Pancreas (tissue), 10 donors: ENCODE measurements at places on chromosomes 1 and 21. TPM values are rescaled to one million over a fixed set of nuclear protein-coding genes. Genes with fewer than 3 reads are reported as not detected.
A peak's percentile ranks its signal among the peaks of the same experiment; 100 is the strongest.

DNA sequence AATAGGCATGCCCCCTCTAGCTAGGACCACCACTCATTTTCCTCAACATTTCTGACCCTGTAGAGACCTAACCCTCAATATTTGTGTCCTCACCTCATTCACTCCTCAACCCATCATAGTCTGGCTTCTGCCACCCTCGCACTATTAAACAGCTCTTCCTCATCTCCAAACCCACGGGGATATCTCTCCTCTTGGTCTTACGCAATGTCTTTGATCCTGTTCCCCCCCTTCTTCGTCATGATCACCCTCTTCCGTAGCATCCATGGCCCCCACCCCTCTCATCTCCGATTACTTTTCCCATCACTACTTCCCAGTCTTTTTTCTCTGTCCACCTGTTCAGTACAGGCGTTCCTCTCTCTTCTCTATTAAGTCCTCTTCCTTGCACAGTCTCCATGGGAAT, 51.7 kb upstream of the SPOCD1 start:
- no peak for DNase-seq

DNA sequence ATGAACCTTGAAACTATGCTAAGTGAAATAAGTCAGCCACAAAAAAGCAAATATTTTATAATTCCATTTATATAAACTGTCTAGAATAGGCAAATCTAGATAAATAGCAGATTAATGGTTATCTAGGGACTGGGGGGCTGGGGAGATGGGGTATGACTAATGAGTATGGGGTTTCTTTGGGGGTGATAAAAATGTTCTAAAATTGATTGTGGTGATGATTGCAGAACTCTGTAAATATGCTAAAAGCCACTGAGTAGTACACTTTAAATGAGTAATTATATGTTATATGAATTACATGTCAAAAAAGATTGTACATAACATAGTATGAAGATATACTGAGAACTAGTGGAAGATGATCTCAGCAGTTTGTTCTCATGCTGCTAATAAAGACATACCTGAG, 675.0 kb downstream of the KIF26B start:
- DNase-seq, result no peak

DNA sequence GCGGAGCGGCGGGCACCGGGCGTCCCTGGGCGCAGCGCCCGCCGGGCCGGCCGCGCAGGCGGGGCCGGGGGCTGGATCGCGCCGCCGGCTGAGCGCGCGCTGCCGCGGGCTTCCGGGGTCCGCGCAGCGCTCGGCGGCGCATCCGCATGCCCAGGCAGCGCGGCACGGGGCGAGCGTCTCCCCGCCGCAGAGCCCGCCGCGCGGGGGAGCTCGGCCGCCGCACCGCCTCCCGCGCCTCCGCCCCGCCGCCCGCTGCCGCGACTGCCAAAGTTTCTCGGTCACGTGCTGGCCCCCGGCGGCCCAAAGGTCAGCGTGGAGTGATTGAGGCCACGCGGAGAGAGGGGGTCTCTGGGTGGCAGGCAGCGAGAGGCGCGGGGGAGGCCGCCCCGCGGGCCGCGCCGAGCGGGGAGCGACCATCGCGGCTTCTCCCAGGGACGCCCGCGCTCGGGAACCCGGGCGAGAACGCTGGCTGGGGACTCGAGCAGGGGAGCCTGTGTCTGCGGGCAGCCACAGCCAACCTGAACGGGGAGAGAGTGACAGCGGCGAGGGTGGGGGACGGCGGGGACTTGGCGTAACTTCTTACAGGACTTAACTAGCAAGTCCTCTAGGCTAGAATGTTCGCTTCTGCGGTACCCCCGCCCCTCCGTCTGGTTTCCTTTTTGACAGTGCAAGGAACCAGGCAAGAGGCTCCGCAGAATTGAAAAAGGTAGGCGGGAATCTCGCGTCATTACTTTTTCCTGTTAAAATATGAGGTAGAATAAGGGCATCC, at the start of gene ILDR2:
TSS of gene ILDR2 (minus strand) at position 180 of the 769 bp plus-strand sequence. CDS start 272 bp downstream, outside the sequence.
- peak; percentile 83 for DNase-seq

HMCN1 gene
- 0.27 TPM for polyA plus RNA-seq

SDCCAG8 gene
- 33.4 TPM for polyA plus RNA-seq
